ENCODE measurements at places on chromosomes 11 and 22.

- no peak for DNase-seq
Measured at GRCh38 chr22:23182309-23183060, 2.2 kb downstream of the BCR start.

GRCh38 chr11:14059491-14059890, 97.0 kb downstream of the SPON1 start:
- no peak for DNase-seq

- no peak for DNase-seq
Measured at GRCh38 chr11:38131535-38131934, 1533.5 kb upstream of the RAG2 start.

GRCh38 chr22:25697181-25697664, 44.8 kb upstream of the MYO18B start:
- DNase-seq, result no peak

GRCh38 chr22:44109416-44109815, 71.3 kb upstream of the PARVG start:
- no peak for DNase-seq

DNA sequence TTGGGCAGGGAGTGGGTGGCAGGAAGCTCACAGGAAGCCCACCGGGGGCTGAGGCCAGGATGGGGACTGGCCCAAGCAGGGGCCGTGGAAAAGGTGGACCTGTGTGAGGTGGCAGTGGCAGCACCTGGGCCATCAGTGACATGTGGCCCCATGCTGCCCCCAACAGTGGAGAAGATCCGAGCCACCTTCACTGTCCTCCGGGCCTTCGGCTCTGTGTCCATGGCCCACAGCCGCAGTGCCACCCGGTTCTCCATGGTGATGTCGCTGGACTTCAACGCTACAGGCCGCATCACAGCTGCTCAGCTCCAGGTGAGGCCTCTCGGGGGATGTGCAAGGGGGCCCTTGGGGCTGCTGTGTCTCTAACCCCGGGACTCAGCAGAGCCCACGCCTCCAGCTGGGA, 37.9 kb downstream of the MYO18B start:
- no peak for DNase-seq

GRCh38 chr11:129248618-129249017, 56.5 kb upstream of the ARHGAP32 start:
- no peak for DNase-seq

DNA sequence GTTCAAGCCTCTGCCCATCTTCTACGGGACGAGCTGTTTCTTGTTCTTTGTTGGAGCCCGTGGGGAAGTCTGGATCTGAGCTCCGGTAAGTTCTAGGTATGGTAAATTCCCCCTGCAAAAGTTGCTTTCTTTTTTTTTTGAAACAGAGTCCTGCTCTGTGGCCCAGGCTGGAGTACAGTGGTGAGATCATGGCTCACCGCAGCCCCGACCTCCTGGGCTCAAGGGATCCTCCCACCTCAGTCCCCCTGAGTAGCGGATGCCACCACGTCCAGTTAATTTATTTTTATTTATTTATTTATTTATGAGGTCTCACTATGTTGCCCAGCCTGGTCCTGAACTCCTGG, 35.5 kb upstream of the MOB2 start:
- DNase-seq, result no peak

DNA sequence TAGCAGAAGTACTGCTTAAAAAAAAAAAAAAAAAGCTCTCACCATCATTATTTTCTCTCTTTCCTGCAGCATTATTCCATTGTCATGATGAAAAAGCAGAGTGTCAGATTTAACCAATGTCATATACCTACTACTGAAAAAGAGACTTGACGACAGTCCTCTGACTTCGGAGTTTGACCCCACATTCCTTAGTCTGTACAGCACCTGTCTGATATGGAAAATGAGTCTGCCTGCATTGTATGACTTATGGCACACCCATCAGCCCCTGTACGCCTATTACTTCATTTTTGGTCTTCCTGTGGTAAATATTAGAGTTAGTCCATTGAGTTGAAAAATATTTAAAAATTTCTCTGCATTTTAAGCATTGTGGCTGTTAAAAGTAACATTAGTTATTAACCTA, 54.5 kb upstream of the NOX4 start:
- DNase-seq, result no peak

DNA sequence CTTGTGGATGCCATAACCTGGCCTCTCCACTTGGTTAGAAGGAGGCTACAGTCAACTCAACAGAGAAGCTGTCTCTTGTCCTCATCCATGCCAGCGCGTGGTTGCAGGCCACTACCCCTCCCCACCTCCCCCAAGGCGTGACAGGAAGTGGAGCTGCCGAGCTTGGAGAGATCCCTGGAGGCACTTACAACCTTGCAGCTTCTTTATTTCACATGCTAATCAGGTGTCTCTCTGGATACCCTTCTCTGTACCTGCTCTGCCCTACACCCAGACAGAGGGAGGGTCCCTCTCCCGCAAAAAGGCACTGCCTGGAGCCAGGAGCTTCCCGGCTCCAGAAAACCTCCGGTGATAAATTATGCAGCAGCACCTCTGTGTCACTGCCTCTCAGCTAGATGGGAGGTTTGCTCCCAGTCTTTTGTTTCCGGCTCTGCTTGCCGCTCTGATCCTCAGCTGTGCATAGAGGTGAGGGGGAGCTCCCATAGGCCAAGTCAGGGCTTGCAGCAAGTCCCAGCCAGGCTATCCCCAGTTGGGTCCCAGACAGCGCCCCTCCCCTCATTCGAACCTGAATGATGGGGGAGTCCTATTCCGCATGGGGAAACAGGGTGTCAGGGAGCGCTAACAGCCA, 5.7 kb downstream of the LRP4 start:
- no peak for DNase-seq

DNA sequence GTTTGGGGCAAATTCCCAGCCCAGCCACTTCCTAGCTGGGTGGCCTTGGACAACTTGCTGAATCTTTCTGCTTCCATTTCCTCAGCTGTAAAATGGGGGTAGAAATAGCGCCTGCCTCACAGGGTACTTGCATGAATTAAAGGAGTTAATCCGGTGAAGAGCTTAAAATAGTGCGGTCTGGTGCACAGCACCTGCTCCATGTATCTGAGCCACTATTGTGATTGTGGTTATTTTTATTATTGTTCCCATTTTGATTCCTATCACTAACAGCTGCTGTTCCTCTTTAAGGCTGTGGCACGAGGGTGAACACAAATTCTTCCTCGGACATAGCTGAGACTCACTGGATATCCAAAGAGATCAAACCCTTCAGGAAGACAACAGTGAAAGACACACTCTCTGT, 46.9 kb upstream of the TP53I11 start:
- no peak for DNase-seq

DNA sequence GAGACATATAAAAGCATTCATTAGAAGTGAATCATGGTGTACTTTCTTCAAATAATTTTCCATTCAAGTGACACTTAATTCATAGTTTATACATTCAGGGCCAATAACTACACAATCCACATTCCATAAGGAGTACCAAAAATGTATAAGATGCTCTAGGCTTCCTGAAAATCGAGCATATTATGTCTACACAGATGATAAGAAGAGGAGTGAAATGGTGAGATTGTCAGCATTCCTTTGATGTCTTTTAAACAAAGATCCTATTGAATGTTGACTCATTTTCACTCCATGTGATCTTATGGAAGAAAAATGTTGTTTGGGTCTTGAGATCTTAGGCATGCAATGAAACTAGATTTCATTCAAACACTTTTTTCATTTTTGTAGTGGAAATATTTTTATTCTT, 843.2 kb downstream of the KCNA4 start:
- no peak for DNase-seq

- DNase-seq, result no peak
Measured at GRCh38 chr11:68727783-68728182, 23.5 kb downstream of the TESMIN start.

GRCh38 chr22:35761037-35761436, 43.4 kb downstream of the APOL5 start:
- no peak for DNase-seq

DNA sequence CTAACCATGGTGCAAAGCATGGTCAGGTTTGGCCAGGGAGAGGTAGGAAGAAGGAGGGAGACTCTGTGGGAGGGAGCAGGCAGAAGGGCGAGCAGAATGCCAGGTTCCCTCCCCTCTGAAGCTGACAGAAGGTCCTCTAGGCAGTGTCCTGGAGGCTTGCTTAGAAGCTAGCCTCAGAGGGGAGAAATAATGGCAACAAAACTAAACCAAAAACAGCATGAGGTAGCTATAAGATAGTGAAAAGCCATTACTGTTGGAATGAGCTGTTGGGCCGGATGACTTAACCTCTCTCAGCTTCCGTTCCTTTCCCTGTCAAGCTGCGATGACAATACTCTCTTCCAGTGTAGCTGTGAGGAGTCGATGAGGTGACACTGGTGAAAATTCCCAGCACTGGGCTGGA, 36.6 kb downstream of the RASSF10 start:
- DNase-seq, result no peak

GRCh38 chr22:37176464-37177061, 11.5 kb downstream of the C1QTNF6 start:
- no peak for DNase-seq

DNA sequence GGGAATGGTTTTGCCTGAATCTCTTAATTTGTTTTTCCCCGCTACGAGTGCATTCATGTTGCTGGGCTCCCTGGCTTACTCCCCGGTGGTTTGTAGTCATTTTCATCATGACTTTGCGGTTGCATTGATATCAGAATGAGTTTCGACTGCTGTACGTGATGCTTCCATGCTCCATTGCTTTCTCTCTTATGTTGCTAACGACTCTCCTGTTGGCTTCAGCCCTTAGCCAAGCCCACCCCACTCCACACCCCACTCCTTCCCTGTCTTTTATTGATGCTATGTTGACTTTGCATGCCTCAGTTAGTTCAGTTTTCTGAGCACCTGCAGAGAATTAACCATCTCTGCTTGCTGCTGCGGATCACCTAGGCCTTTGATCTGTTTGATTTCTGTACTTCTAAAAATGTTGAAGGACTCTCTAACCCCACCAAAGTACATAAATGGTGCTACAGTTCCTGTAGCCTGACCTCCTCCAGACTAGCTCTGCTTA, 65.3 kb downstream of the ARFGAP2 start:
- no peak for DNase-seq

DNA sequence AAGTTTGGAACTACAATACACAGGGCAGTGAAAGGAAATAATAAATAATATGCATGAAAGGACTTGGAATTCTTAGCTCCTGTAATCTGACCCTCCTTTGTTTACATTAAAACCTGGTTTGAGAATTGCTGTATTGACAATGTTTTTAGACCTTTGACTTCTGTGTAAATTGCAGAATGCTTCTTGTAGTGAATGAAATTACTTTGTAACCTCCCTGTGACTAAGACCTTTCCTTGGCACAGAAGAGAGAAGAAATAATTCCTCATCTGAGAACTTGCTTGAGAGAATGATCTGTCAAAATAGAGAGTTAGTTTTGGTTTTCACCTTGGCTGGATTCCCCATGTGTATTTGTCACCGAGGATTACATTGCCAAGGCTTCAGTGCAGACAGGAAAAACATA, 640.0 kb upstream of the ANO5 start:
- DNase-seq, result no peak

DNA sequence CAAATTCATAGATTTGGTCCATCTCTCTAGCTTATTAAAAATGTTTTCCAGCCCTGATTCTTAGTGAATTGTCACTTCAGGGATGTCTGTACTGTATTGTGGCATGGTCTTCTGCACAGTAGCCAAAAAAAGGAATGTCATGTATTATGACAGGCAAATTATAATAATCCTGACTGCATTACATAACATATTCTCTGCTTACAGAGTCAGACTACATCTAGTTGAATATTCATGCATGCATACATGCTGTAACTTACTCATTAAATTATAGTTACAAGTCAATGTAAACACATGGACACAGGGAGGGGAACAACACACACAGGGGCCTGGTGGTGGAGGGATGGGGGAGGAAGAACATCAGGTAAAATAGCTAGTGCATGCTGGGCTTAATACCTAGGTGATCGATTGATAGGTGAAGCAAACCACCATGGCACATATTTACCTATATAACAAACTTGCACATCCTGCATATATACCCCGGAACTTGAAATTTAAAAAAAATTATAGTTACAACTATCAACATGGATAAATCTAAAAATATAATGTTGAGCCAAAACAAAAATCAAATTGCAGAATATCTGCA, 31.5 kb upstream of the SMCO4 start:
- no peak for DNase-seq

DNA sequence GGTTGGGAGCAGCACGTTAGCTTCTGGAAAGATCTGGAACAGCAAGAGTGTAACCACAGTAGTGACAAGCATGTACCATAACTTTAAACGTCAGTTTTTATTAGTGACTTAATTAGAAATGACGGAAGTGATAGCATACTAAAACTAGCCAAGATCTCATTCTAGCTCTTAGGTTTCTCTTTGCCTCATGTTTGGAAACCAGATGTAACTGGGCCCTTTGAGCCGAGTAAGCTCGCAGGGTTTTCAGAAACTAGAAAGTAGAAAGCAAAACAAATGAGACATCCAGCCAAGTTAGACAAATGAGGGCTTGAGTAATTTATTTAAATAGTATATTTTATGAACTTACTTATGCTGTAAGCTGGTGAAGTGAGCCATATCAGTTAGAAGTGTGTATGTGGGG, 40.2 kb upstream of the SLC5A12 start:
- DNase-seq, result no peak

DNA sequence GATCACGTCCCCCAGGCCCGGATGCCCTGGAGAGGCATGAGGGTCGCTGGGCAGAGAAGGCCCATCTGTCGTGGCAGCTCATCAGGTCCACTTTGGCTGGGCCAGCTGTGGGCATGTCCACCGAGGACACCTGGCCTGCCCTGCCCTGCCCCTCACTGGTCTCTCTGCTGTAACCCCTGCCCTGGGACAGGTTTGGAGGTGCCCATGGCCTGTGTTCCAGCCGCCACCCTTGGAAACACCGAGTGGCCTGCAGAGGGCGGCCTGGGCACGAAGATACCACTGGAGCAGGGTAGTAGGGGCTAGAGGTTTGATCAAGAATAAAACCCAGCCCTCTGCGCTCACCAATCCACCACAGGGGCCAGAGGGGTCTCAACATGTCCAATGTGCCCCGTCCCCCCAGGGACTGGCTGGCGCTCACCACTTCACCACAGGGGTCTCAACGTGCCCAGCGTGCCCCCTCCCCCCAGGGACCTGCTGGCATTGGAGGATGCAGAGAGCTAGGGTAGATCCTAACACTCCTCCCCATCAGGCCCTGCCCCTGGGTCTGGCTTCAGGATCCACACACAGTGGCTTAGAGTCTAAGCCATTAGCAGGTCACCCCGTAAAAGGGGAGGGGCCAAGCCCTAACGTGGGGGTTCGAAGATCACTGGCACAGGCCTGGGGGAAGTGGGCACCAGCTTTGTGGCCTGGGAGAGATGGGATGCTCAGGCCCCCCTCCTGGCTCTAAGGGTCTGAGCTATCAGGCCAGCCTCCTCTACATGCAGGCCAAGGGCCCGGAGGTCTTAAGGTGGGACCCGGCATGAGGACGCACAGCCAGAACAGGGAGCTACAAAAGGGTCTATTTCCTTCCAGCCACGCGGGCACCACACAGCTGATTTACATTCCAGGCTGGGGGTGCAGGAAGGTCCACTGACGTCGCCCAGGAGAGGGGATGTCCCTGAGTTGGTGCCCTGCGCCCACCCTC, 1.3 kb upstream of the HDAC10 start:
- no peak for DNase-seq

- DNase-seq, result no peak
Measured at GRCh38 chr11:2258501-2259465, 11.6 kb downstream of the ASCL2 start.

GRCh38 chr11:63536669-63537292, at the start of gene PLAAT4:
Gene PLAAT4, plus strand, starts transcription at chr11:63536808. Its CDS starts 61 bp downstream, at chr11:63536869.
- no peak for DNase-seq
